ENCODE measurements at places on chromosomes 12 and 14. TPM values are rescaled to one million over a fixed set of nuclear protein-coding genes. Genes with fewer than 3 reads are reported as not detected.

Gene ZDHHC22
- not detected for total RNA-seq

Gene CLEC6A
- total RNA-seq = not detected

Gene EID3
- total RNA-seq = 13.7 TPM

Gene PSMB5
- 19.9 TPM for total RNA-seq

GRCh38 chr14:80388980-80389711, 177.8 kb upstream of the DIO2 start:
- DNase-seq = no peak

- no peak for DNase-seq
These were observed 1268.2 kb upstream of the TMEM132C start for GRCh38 chr12:126998747-126999285.

DNA sequence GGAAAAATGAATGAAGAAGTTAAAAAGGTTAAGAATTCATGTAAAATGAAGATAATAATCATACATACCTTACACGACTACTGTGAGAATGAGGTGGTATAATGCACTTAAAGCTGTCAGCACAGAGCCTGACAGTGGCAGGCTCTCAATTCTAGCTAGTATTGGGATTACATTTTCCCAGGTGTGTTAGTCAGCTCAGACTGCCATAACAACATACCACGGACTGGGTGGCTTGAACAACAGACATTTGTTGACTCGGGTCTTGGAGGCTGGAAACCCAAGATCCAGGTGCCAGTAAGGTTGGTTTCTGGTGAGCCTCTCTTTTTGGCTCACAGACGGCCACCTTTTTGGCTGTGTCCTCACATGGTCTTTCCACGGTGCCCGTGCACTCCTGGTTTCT, 167.8 kb downstream of the CHST11 start:
- no peak for DNase-seq

DNA sequence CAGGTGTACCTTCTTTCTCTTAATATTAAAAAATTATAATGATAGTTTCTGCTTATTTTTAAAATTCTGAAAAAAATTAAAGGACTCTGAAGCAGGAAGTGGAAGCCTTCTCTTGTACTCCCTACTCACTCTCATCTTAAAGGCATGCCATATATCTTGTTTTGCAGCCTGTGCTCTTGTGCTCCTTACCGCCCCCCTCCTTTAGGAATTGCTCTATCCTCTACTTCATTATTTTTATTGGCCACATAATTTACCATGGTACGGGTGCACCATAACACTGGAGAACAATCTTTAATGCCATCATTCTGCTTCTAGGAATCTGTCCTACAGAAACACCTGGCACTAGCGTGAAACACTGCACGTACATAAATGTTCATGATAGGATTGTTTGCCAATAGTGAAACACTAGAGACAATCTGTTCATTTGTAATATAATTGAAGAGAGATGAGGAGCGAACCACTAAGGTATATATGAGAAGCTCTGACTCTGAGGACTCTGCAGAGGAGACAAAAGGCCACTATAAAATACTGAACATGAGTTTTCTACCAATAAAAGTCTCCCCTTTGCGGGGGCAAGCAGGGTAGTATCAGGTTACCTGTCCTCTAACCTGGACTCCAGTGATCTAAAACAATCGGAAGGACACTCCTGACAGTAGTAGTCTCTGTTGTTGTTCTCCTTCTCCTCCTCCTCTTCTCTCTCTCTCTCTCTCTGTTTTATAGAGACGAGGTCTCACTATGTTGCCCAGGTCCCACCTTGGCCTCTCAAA, 6.3 kb upstream of the NYNRIN start:
- DNase-seq = no peak

DNA sequence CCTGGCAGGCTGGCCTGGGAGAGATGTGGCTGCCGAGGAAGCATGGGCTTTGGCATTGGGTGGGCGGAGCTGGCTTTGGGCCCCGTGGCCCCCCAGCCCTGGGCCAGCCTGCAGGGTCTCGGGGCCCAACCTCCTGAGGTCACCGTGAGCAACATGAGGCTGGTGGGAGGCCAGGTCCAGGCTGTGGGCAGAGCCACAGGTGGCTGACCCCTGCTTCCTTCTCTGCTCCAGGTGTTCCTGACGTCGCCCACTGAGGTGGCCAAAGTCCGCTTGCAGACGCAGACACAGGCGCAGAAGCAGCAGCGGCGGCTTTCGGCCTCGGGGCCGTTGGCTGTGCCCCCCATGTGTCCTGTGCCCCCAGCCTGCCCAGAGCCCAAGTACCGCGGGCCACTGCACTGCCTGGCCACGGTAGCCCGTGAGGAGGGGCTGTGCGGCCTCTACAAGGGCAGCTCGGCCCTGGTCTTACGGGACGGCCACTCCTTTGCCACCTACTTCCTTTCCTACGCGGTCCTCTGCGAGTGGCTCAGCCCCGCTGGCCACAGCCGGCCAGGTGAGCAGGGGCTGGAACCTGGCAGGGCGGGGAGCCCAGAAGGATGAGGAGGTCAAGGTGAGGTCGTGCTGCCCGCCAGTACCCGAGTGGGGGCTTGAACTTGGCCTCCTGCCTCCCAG, 5.5 kb downstream of the SLC25A47 start:
- no peak for DNase-seq

- no peak for DNase-seq
These were observed 3.4 kb upstream of the KRT80 start for GRCh38 chr12:52195065-52195730.

DNA sequence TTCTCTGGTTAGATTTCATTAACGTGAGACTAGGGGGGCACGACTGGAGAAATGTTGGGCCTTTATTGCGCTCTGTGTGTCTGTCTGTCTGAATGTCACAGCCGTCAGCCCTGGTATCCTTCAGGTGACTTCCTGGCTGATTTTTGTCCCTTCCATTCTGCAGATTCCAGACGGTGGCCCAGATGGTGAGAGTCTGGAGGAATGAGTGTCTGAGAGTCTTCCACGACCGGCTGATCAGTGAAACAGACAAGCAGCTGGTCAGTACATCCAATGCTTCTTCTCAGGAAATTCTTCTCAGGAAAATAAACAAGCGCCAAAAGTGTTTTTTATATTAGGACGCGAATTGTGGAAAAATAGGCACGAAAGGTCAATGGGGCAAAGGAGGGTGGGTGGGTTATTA, 93.5 kb downstream of the CCDC92 start:
- DNase-seq = no peak

Measured in T-helper 17 cell (primary cell).